ENCODE measurements at places on chromosomes 11 and 22.

DNA sequence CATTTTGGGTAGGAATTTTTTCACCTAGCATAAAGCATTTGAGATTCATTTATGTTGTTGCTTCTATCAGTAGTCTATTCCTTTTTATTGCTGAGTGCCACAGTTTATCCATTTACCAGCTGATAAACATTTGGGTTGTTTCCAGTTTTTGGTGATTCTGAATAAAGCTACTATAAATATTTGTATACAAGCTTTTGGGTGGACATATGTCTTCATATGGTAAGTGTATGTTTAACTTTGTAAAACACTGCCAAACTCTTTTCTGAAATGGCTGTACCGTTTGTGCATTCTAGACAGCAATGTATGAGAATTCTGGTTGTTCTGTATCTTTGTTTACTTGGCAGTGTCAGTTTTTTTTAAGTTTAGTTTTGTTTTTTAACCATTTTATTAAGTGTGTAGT lies 16.9 kb downstream of the USP47 start:
- DNase-seq, result no peak

DNA sequence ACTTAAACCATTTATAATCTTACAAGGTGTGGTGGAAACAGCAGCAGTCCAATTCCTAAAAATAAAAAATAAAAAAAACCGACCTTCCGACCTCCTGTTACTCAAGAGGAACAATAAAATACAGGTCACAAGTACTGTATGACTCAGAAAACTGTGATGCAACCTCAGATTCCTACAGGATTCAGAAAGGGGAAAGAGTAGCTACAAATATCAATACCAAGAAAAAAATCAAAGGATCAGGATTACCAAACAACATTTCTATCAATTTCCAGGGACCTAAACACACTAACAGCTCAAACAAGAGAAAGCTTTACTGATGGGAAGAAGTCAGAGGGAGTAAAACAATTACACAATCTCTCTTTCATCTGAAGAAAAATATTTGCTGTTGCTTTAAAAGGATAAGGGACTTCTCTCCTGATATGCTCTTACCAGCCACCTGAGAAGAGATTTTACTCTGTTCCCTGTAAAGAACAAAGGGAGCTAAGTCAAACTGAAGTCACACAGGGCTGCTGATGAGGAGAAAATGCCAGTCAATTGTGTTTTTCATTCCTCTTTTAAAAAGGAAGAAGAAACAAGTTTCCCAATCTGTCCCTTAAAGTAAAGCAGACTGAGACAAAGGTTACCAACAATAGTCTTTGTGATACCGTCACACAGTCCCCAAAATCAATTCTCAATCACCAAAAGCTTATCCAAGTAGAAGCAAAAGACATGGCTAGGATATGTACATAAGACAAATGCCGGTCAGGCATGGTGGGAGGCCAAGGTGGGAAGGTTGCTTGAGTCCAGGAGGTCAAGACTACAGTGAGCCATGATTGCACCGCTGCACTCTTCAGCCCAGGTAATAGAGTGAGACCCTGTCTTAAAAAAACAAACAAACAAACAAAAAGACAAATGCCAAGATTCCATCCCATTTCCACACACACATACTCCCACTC lies 39.3 kb downstream of the AMBRA1 start:
- peak; percentile 99 for DNase-seq

DNA sequence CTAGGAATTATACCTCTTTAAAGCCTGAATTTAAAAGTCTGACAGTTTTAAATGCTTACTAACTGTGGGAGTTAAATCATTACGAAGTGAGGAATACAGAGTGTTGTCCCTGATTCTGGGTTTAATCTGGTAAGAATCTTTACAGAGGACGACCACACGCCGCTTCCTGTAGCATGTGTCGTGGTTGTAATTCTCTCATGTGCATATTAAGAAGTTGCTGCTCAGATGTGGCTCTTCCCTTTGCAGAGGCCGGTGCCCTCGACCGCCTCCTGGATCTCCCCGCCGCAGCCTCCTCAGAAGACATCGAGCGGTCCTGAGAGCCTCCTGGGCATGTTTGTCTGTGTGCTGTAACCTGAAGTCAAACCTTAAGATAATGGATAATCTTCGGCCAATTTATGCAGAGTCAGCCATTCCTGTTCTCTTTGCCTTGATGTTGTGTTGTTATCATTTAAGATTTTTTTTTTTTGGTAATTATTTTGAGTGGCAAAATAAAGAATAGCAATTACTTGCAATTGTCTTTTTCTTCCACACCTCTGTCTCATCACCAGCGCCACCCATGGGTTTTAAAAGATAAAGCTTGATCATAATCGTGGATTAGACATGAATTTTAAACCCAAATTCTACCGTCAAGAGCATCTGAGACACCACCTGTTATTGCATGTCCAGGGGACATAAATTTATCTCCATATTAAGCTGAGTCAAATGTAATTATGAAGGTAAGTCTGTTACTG lies 6.5 kb downstream of the GAL start:
- no peak for DNase-seq

DNA sequence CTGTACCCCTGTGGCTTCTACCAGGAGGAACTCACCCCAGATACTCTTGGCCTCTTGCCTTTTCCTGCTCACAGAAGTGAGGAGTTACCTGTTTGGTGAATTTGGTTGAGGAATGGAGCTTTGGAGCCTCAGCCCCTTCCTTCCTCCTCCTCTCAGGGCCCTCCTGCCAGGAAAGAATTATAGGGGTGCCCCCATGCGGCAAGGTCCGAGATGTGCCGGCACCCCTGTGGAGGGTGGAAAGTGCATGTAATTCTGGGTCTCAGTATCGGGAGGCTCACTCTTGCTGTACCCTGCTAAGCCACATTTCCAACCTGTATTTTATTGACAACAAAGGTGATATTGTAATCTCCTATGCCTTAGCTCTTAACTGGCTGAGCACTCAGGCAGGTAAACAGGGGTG lies 13.7 kb upstream of the IGSF22 start:
- no peak for DNase-seq

- DNase-seq, result peak; percentile 40
Measured at GRCh38 chr22:30205281-30206115, 41.1 kb downstream of the LIF start.

- no peak for DNase-seq
Measured at GRCh38 chr11:83140691-83141455, 16.1 kb upstream of the PCF11 start.

DNA sequence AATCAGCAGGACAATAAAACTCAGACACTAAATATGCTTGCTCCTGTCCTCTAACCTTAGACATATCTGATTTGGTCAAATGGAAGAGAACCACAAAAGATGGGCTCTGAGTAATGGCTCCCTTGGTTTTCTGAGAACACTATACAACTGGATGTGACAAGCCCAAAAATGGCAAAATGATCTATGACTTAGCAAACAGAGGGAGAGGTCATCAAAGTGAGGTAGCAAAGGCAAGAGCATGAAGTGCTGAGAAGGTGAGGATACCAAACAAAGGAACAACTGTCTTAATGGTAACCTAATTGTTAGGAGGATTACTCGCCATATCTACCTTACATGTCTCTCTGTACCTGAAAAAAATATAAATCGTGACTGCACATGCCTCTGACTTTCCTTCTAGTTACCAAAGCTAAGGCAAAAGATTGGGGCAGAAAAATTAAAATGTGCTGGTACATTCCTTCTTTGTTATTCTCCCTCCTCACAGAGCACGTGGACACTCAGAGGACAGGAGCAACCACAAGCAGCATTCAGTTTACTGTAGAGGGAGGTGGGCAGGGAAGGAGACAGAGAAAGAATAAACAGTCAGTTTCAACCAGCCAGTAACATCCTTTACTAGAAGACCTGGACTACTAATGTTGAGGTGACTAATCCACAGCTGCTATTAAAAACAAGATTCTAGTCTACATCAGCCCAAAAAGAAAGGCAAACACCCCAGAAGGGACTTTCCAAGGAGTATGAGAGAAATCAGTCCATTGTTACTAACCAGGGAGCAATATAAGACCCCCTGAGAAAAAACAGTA lies 88.8 kb downstream of the AMBRA1 start:
- DNase-seq, result peak; percentile 67

- no peak for DNase-seq
Measured at GRCh38 chr22:45423524-45423923, 10.0 kb downstream of the RIBC2 start.

- no peak for DNase-seq
Measured at GRCh38 chr11:72238492-72239312, 5.3 kb downstream of the PHOX2A start.

DNA sequence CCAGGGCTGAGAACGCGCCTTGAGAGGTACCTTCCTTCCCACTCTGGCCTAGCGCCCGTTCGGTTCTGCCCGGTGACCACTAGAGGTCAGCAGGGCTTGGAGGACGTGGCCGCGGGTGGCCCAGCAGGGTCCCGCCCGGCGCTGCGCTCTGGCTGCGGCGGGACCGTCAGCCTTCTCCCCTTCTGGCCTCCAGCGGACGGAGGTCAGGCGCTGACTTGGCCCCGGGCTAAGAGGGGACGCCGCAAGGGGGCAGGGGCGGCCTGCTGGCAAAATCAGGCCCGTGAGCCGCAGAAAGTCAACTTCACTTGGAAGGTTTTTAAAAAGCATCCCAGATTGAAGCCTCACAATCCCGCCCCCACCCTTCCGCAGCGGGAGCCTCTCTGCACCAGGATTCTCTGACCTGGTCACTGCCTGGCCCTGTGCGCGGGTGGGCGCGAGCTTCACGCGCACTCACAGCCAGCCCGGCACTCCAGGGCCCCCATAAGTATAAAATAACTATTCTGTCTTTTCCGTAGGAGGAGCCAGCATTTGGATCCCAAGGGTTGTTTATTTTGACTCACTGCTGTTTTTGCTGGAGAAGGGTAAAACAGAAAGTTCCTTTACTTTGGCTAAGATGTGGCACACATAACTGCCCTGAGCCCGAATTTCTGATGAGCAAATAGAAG lies 23.2 kb upstream of the ZBTB16 start:
- peak; percentile 60 for DNase-seq

- DNase-seq, result no peak
Measured at GRCh38 chr11:33645686-33646085, 54.9 kb downstream of the C11orf91 start.

- DNase-seq, result peak; percentile 52
Measured at GRCh38 chr11:117300283-117300663, 9.1 kb downstream of the BACE1-AS start.

GRCh38 chr22:22547692-22548300 lies 11.3 kb downstream of the PRAME start:
- DNase-seq, result no peak

- DNase-seq, result peak; percentile 13
Measured at GRCh38 chr11:1877211-1878136, 14.2 kb downstream of the PRR33 start.

GRCh38 chr11:126711977-126712625 lies 288.5 kb downstream of the KIRREL3 start:
- no peak for DNase-seq

- no peak for DNase-seq
Measured at GRCh38 chr11:88293931-88294330, 43.6 kb downstream of the CTSC start.

DNA sequence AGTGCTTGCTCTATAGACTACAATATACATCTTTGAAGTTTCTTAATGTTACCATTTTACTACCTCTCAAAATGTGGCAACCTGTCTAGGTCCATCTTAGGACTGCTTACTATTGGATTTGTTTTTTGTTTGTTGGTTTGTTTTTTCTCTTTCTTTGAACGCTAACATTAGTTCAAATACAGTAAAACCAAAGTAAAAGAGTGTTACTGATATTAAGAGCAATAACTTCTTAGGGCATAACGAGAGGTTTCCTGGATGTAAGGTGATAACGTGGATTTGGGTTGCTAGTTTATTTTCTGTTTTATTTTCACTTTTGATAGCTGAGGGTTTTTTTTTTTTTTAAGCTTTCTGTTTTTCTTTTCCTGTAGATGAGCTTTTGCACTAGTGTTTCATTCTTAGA lies 43.6 kb downstream of the TMEM135 start:
- no peak for DNase-seq

GRCh38 chr11:14554959-14555358 lies 34.8 kb upstream of the PSMA1 start:
- DNase-seq, result no peak

DNA sequence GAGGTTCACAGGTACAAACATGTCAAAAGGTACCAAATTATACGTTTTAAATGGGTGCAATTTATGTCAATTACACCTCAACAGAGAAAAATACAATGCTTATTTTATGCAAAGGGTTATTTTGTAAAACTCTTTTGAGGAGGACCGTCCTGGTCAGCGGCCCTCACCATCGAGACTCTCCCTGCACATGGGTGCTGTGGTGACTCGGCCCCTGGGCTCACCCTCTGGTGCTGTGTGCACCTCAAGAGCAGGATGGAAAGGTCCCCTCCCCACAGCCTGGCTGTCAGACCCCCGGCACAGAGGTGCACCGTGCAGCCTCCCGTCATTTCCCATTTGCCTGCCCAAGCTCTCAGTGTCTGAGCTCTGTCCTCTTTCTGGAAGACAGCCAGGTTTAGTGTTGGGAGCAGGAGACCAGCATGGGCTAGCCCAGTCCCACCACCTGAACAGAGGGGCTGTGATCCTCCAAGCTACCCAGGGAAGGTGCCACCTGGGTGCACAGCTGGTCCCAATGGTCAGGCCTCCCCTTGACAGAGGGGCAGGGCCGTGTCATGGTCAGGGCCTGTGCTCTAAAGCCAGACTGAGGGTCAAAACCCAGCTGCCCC lies 41.8 kb upstream of the PRODH start:
- DNase-seq, result no peak

GRCh38 chr11:79189055-79189454 lies 251.8 kb downstream of the TENM4 start:
- DNase-seq, result no peak

DNA sequence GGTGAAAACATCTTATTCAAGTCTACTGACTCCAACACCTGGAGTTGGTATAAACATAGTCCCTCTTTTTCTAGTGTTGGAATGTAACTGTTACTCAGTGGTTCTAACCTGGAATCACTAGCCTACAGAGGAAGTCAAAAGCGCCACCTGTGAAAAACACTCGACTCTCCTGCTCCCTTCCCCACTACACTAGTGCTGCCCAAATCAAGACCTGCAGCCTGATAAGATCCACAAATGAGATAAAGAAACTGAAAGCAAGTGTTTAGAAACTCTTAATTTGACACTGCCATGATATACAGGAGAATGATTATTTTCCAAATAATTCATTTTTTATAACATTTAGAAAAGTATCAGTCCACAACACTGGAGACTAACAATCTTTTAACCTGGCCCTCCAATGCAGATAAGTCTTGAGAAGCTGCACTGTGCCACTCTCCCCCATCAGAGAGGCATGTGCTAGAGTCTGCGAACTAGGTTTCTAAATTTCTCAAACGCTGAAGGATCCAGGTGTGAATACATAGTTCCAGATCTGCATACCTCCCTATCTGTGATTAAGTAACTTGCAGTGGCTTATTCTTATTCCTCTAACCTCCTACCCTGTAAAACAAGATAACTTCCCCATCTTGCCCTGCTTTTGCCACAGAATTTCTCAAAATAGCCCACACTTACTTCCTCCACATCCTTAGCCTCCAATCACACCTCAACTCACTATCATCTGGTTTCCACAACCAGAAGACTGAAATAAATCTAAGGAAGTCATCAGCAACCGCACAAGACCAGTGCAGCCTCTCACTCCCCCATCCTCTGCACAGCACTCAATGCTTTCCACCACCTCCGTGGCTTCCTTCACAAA lies 88.1 kb downstream of the RRAS2 start:
- DNase-seq, result no peak

DNA sequence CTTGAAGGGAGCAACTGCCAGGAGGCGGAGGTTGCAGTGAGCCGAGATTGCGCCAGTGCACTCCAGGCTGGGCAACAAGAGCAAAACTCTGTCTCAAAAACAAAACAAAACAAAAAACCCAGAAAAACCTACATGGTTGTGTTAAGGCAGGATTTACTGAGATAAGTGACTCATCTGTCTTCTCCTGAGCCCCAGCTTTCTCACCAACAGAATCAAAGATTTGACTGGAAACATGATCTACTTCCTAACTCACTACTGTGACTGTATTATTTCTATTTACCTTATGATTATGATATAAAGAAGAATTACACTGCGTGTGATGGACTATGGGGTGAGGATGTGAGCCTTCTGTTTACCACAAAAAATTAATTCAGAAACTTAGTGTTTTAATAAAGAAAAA lies 21.8 kb downstream of the FAM118B start:
- DNase-seq, result no peak
